Astrocyte (in vitro differentiated cells and primary cell): ENCODE measurements at places on chromosomes 16 and 17. TPM values are rescaled to one million over a fixed set of nuclear protein-coding genes. Genes with fewer than 3 reads are reported as not detected.

ITGA3 gene
- total RNA-seq: 319 and 373 TPM in 2 replicates

AOC3 gene
- total RNA-seq: 1.1 and 1.5 TPM in 2 replicates

DNA sequence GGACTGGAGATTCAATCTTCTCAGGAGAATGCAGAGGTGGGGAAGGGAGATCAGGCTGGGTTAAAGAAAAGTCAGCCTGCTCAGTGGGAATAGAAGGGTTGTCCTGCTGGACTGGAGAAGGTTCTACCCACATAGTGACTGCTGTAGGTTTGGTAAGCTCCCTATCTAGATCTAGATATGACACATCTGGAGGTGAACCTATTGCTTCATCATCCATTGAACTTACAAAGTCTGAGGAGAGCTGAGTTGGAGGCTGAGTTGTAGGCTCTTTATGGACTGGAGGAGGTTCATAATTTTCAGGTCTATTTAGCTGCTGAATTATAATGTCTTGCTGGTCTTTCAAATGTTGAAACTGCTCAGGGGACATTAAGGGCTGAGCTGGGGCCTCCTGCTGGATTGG is 46.0 kb upstream of the NF1 start:
- no peak for DNase-seq

DNA sequence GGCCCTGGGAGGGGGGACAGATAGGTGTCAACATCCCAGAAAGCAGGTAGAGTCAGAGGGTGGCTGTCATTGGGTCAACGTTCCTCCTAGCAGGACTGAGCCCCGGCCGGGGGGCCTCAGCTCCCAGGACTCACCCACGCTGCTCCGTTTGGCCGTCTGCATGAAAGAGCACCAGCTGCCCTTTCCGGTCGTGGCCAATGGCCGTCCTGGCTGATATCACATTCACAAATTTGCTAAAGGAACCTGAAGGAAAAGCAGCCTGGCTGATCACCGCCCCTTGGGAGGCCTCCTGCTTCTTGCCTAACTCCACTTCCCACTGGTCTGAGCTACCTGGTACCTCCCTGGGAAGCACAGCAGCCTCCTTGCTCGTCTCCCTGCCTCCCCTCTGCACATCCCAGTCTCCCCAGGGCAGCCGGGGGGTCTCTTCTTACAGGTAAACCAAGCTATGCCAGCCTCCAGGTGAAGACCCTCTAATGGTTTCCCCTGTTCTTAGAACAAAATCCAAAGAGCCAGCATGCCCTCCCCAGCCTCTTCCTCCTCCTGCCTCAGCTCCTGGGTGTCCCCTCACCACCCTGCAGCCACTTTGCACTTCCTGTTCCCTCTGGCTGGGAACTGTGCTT is 3.4 kb downstream of the NAGPA start:
- no peak for DNase-seq

- DNase-seq: no peak
These were observed 271.5 kb upstream of the C16orf82 start for GRCh38 chr16:26795184-26795583.

- no peak for DNase-seq
These were observed 29.7 kb upstream of the DLX4 start for GRCh38 chr17:49939318-49939717.

SYNGR3 gene
- total RNA-seq: 4.8 and 6.0 TPM in 2 replicates

DNA sequence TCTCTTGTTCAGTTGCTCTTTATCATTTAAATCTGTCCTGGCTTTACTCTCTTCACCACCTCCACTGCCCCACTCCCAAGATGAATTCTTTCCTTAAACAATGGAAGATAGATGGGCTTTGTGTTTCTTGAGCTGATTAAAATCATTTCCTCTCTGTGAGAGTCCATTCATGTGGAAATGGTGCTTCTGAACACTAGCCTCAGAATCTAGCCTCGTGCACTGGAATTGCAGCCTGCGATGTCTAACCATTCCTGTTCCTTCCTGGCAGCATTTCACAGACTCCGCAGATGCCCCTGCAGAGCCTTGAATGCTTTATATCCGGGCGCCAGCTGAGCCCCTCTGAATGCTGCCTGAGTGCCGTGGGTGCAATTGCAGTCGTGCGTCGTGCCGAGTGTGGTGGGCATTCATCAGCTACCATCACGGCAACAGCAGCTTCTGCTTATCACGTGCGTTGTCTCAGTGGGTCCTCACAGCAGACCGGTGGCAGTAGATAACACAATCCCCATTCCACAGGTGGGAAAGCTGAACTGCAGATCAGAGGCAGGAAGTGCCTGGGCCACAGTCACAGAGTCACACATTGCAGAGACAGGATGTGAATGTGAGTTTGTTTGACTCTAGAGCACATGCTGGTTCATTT is 172.8 kb upstream of the WSCD1 start:
- DNase-seq: peak; percentile 4

DNA sequence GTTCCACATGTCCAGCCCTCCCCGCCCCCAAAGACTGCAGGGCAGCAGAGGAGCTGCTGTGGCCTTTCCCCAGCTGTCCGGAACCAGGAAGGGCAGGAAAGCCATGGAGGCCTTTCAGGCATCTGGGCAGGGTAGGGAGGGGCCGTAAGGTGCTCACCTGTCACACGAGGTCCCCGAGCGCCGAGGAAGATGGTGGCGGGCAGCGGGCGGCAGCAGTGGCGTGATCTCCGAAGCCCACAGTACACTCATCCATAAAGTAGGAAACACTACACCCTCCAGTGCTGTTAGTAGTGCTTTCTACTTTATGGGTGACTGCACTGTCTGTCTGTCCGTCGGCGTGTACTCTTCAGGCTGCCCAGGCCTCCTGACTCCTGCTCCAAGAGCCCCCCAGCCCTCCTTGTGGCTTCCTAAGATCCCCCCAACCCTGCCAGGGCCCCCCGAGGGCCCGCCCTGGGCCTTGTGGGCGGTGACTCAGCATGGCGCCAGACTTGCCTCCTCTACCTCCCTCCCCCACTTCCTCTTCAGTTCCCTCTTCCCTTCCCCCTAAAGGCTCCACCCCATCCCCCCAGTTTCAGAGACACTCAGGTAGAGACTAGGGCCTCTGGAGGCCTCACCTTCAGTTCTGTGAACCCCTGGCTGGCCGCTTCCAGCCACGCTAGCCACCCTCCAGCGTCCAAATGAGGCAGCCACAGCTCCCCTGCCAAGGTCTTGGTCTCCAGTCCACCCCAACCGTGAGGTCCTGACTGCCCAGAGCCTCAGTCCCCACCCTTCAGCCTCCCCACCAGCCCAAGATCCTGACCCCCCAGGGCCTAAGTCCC is 2.6 kb upstream of the TSPOAP1 start:
- DNase-seq: no peak

ARHGAP23 gene
- total RNA-seq: 88.5 and 118 TPM in 2 replicates

GRCh38 chr17:6494239-6494941 is 50.1 kb downstream of the PIMREG start:
- DNase-seq: peak; percentile 53

DNA sequence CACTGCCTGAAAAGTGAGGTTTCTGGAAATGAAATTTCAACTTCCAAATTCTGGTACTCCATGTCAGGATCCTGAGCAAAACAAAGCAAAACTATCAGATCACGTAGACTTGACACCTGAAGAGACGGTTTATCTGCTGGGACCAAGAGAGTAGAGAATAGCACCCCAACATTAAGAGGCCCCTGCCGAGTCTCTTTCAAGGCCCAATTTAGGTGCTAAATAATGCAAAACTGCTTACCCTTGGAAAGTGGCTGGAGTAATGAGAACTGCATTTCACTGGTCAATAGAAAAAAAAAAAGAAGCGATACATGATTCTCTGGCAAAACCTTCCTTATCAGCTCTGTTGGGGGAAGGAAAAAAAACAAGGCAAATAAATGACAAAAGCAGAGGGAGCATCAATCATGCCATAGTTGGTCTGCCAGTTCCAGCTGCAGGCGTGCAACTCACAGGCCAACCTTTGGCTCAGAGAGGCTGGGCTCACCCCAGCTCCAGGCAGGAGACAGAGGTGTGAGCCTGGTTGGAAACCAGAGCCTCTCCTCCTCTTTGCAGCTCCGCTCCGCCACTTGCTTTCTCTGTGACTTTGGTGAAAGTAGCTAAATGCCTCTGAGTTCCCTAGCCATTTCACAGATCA is 595.2 kb downstream of the TOX3 start:
- no peak for DNase-seq

- no peak for DNase-seq
These were observed 2.7 kb downstream of the MLLT6 start for GRCh38 chr17:38707678-38708351.

DNA sequence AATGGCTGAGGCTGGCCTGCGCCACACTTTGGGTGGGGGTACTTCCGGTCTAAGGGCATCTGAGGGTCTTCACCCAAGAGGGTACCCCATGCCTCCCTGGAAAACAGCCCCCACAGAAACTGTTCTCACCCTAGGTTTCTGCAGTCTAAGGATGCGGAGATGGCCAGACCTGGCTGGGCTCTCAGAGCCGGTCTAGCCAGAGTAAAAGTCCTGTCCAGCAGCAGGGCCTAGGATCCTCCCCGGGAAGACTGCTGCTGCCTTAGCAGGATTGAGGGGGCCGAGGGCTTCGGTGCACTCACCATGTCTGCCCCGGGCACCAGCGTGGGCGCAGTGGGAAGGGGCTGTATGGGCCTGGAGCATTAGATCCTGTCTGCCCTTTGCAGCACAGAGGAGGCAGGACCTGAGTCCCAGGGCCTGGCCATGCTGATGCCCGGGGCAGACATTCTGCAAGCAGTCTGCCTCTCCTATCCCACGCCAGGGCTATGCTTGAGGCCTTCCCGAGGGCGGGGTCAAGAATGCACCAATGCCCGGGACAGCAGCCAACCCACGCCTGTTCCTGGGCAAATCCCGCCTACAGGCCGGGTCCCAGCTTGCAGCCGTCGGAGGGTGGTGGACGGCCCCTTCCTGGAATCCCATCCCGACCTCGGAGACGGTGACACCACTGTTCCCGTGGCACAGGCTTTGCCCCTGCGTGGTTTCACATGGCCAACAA is 54.7 kb downstream of the CBFA2T3 start:
- peak; percentile 61 for DNase-seq

DNA sequence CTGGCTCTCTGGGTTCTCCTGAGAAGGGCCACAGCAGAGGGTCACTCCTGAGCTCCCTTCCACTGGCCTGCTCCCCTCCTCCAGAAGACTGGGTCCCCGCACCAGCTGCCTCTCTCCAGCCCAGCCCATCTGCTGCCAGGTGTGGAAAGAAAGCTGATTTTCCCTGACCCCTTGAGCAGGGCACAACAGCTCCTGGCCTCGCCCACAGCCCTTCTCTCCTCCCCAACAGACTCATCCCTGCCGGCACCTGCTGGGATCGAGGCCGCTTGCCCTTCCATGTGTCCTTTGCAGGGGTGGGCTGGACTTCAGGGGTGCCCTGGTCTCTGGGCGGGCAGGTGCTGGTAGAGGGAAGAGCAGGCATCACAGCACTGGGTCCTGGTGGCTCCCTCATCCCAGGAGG is 4.8 kb upstream of the SMIM5 start:
- DNase-seq: no peak

- peak; percentile 54 for DNase-seq
These were observed 169.3 kb downstream of the CYB561 start for GRCh38 chr17:63276821-63277220.

- DNase-seq: peak; percentile 91
These were observed 22.5 kb downstream of the CCR7 start for GRCh38 chr17:40542558-40543411.

DNA sequence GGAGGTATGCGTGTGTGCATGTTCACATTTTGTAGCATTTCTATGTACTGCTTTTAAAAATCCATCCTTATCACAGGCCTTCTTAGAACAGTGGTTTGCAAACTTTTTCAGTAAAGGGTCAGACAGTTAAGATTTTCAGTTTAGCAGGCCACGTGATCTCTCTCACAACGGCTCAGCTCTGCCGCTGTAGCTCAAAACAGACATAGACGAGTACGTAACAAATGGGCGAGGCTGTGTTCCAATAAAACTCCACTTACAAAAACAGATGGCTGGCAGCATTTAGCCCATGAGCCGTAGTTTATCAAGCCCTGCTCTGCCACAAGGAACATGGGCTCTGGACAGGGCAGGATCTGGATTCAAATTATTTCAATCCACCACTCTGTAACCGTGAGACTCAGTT is 141.8 kb downstream of the XYLT1 start:
- no peak for DNase-seq

DNA sequence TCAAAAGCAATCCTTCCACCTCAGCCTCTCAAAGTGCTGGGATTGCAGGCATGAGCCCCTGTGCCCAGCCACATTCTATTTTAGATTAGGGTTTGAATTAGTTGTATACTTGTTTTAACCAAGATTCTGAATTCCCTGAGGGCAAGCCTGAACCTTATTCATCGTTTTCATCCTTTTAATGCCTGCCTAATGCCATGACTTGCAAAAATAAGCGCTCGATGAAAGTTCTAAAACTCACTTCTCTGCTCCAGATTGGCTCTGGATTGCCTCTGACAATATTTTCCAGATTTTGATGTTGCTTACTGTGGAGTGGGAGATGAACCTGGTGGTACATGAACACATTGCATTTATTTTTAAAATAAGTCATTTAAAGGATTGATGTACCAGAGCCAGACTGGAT is 90.9 kb upstream of the CACNG3 start:
- no peak for DNase-seq

SHISA6 gene
- not detected in 2 replicates for total RNA-seq

DNA sequence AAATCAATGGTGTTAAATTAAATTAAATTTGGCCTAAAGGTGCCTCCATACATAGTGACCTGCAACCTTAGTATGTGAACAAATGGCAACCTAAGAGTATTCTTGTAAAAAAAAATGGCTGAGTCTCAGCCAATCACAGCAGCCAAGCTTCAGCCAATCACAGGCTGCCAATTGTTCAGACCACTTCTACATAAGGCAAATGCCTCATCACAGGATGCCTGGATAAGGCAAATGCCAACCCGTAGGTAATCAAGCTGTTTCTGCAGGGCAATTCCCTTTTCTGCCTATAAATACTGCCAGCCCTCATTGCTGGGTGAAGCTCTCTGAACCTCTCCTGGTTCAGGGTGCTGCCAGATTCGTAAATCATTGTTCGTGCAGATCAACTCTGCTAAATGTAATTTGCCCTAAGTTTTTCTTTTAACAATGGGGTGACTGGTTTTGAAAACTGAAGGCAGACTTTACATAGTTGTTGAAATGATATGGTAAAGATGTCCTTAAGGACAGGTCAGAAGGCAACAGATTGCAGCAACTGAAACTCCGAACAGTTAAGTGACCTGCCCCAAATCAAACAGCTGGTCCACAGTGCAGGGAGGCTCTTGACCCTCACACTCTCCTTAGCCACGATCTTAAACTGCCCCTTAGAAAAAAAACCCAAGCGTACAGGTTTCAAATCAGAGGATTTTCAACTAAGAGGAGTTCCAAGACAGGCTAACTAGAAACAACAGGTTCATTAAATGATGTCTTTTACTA is 50.3 kb downstream of the N4BP1 start:
- no peak for DNase-seq
